Stimulated activated CD8-positive, alpha-beta memory T cell treated with anti-CD3 and anti-CD28 coated beads, Interleukin-7, amount 100 ng/mL, for 1 hour (primary cell): ENCODE measurements at places on chromosomes 2 and 18.

GRCh38 chr2:196294516-196294909 lies 123.1 kb upstream of the STK17B start:
- DNase-seq = no peak

DNA sequence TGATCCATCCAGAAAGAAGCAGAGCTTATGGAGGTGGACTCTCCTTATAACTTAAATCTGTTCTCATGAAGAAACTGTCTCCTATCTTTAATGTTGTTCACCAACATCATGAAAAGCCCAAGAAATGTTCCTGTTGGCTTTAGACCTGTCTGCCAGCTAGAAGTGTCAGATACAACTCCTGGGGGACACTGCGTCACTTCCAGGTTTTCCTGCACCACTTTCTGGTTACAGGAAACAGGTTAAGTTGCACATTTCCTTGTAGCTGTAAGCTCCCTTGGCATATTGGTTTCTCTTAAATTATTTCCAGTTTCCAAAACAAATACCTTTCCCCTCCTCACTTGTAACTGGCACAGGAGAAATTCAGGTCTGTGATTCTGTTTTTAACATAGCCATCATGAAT lies 2.9 kb downstream of the CEP68 start:
- DNase-seq = no peak

- DNase-seq = no peak
Measured at GRCh38 chr2:173803449-173803848, 161.7 kb downstream of the SP3 start.

GRCh38 chr2:69305712-69306392 lies 81.2 kb downstream of the GFPT1 start:
- DNase-seq = no peak

DNA sequence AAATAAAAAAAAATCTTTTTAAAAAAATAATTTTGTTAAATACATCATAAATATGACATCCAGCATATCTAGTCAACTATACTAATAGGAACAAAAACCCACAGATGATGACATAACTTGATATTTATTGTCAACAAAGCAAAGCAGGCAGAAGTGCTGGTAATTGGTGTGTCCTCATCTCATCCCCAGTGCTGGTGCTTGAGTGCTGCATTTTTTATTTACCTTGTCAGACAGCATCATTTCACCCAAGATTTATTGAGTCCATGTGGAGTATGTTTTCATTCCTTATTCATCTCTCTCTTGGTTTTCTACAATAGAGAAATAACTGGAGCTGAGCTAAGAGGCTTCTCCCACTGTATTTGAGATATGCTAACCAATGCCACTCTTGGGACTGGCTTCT lies 191.6 kb upstream of the SLC14A2 start:
- DNase-seq = no peak
